ENCODE measurements at places on chromosomes 5 and 9.
A peak's percentile ranks its signal among the peaks of the same experiment; 100 is the strongest.

- DNase-seq = no peak
Observed at GRCh38 chr5:159671886-159672285, 244.4 kb upstream of the ADRA1B start.

GRCh38 chr9:112439825-112440224 lies 46.8 kb upstream of the KIAA1958 start:
- DNase-seq = no peak

- peak; percentile 18 for DNase-seq
Observed at GRCh38 chr5:145776886-145777285, 58.3 kb downstream of the PRELID2 start.

DNA sequence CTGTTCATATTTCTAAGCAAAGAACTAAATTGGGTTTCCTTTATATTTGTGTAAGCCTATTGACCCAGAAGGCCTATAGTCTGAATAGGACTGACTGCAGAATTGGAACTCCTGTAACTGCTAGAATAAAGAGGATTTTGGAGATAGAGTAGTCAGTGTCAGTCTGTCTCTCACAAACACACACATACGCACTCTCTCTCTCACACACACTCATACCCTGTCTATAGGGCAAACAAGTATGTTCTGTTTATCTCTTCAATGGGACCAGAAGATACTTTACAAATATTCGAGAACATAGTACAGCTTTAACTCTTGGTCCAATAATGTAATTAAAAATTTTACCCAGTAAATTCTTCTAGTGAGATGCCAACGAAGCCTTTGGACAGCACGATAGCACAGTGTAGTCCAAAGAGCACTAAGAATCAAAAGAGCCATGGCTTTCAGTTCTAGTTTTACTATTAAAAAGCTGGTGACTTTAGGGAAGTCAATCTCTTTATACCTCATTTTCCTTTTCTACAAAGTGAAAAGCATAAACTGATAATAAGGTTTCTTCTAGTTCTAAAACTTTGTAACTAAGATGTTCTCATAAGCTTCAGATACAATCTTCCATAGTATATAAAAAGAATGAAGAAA lies 19.3 kb downstream of the ABHD17B start:
- DNase-seq = no peak

GRCh38 chr9:113215132-113215531 lies 5.9 kb downstream of the FKBP15 start:
- no peak for DNase-seq

DNA sequence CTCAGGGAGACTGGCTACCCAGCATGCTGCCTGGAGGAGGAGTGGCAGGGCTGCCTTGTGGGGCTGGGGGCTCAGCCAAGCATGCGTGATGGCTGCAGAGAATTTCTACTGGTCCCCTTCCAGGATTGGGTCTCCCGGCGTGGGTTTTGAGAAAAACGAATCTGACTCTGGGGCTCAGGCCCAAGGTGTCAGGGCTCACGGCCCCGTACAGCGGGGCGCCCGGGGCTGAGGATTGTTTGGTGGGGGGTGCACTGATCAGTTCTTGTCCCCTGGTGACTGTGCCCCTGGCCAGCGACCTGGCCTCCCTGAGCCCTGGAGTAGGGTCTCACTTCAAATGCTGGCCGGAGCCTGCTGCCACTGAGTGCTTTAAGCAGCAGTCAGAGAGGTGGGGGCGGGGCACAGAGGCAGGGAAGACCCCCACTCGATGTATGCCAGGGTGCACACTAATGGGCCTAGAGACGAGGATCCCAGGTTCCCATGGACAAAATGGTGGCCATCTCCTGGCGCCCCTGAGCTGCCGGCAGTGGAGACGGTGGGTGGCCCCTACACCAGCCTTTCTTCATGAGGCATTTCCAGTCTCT lies 45.5 kb upstream of the RNU6ATAC start:
- DNase-seq = no peak

DNA sequence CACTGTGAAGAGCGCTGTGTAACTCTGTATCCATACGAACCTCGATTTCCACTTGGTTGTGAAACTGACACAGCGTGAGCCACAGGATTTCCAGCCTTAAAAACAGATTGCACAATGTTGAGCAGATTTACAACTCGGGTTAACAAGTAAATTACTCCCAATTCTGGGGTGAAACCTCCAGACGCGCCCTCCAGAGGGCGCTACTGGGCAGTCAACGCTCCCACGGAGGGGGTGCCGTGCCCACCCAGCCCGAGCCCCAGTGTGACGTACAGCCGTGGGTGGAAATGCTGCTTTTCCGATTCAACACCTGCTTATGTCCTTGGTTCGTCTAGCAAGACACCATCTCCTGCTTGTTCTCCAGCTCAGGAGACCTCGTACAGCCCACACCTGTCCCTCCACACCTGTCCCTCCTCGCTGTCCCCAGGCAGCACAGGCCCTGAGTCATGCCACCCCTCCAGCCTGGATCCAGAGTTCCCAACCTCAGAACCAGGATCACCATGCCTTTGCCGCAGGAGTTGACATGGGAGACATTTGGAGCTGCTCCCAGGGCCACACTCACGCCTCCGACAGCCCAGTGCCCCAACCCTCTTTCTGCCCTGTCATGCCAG lies 34.4 kb upstream of the SLC6A3 start:
- DNase-seq = peak; percentile 42

- DNase-seq = no peak
Observed at GRCh38 chr5:100796851-100797250, 106.2 kb downstream of the ST8SIA4 start.

GRCh38 chr5:164336906-164337305 lies 831.5 kb downstream of the MAT2B start:
- DNase-seq = peak; percentile 20

- no peak for DNase-seq
Observed at GRCh38 chr9:16575142-16575985, 295.1 kb downstream of the BNC2 start.

GRCh38 chr5:54792611-54793404 lies 192.6 kb downstream of the ESM1 start:
- no peak for DNase-seq

DNA sequence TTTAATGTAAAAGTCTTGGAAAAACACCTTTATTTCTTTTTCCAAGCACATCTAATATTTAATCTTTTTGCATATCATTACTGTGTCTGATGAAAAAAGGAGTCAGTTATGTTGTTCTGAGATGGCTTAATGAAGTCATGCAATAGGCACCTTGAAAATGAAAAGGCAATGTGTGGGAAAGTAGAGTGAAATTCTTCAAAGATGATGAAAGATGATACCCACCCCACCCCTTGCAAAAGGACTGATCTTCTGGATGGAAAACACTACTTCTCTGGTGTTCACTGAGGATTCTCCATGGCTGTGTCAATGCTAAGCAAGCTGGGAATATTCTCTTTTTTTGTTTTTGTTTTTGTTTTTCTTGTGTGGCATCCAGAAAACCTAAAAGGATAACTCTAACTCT lies 47.9 kb upstream of the TRPC7 start:
- no peak for DNase-seq

DNA sequence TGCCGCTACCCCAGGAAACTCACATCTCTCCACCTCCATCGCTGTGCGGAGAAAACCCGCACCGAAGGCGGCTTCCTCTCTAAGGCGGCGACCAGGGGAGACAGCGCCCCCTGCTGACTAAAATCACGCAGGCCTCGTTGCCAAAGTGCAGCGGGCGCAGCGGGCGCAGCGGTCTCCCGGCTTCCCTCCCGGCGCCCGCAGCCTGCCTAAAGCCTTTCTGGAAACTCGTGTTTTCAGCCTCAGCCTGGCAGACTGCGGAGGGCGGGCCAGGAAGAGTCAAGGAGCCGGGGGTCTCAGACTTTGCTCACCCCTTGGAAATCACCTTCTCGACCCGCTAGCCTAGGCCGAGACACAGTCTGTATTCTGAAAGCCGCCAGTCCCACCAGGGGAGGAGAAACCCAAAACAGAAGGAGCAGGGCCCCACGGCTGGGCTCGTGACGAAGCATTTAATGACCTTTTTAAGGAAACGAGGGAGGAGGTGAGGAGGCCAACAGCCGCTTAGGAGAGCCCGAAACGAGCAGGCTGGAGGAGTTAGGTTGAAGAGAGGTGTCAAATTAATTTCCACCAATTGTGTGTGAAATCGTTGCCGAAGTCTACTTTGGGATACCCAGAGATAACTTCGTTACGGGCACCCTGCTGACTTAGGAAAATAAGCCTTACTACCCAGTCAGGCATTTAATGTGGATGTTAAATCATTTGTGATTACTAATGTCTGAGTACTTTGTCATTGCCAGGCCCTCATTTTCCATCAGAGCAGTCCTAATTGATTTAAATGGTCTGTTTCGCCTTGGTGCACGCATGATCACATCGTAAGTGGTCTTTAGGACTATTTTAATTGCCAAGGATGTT lies 7.3 kb upstream of the FOXB2 start:
- no peak for DNase-seq

DNA sequence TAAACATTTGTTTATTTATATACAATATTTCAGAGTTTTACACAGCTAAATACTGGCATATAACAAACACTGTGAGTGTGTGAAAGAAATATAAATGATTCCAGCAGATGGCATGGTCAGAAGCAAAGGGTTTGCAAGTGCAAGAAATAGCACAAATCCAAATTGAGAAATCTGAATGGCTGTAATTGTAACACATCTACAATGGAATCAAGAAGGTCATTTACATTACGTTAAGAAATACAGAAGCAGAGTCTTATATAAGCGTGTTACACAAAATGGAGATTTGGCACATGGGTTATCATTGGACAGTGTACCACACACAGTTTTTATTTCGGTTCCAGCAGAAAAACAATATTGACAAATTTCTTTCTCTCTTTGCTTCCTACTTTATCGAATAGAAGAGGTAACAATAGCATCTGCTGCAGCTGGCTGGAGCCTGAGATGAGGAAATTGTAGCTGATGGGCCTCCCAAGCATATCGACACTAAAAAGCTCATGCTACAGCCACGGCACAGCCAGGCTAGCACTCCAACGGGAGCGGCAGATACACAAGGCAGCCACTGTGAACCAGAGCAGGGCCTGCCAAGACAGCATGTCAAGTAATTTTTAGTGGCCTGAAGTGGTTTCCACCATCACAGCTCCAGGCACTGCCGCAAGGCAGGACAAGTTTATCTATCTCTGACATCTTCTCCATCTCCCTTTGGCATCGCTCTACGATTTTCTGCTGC lies 564.6 kb upstream of the DMAC1 start:
- no peak for DNase-seq

DNA sequence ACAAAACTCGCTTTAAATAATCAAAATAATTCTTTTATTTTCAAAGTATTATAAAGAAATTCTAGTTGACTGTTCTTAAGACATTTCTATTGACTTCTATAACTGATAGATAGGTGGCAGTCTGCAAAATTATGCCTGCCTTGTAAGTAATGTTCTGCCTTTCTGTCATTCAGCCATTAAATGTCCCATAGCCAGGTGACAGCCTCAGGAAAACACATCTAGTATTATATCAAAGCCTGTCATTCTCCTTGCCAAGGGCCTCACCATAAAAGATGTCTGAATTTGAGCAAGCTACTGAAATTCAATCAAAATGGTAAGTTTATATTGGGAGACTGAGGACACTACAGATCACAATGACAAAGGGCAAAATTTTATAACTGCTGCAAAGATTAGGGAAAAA lies 170.4 kb upstream of the COX7C start:
- DNase-seq = no peak

GRCh38 chr5:90119531-90119971 lies 290.0 kb downstream of the CETN3 start:
- no peak for DNase-seq

DNA sequence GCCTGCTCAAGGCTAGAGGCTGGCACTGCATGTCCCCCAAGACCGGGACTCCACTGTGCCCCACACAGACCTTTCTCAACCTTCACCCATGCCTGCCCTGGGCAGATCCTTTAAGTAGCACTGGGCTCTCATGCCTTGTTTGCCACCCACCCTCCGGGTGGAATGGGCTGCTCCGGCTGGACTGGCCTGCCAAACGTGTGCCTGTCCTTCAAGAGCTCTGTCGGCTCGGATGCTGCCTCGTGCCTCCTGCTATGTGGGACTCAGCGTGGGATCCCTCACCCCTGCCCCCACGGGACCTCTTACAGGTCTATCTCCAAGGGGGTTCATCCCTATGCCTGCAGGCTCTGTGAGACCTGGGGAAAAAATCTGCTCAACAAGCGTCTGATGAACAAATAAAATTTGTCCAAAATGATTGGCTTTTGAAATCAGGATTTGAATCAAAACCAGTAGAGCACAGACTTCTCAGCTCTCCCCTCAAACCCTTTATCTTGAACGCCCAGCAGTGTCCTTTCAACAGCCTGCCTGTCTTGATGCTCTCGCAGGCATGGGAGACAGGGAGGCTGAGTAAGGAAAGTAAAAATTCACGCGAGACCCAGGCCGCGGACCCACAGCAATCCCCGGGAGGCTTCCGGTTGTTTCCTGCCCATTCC lies 56.3 kb downstream of the CRB2 start:
- no peak for DNase-seq

DNA sequence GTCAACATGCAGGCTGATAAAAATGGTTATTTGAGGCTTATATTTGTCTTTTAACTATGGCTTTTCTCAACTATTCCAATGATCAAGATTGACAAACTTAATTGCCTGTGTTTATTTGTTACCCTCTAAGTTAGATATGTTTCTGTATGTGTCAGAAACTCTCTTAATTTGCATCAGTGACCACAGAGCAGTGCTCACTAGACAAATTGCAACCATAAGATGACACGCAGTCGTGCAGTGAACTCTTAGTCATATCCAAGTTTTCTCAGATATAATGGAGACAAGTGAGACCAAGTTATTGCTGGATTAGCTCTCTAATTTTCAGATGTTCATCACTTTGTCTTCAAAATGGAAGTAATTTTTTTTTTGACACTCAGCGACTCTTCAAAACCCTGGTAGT lies 342.2 kb upstream of the RFX3 start:
- no peak for DNase-seq

DNA sequence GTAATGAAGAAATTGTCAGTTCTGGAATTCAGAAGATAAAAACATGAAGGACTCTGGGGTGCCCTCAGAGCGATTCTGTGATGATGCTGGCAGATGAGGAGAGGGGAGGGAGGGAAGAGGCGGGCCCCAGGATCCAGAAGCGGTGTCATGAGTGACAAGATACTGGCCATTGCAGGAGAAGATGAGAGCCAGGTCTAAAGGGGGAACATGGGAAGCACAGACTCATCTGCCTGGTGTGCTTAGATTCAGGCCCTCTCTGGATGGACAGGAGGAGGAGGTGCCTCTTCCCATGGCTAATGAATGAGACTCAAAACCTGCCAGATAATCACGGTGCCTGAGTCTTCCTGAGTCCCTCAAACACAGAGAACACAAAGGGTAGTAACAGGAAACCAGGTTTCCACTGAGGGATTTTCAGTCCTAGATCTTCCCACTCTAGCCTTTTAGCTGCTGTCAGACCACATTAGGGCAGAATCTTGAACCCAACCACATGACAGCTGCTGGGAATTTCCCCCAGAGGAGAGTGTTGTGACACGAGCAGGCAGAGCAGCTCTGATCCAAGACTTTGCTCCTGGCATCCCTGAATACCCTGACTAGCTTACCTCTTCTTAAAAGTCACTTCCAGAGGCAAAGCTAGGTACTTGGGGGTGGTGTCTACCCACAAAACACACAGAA lies 28.2 kb upstream of the HSPA9 start:
- no peak for DNase-seq

GRCh38 chr5:83368319-83368718 lies 103.2 kb upstream of the VCAN start:
- peak; percentile 80 for DNase-seq
